T follicular helper cell (primary cell): ENCODE measurements at places on chromosomes 6 and 20.

DNA sequence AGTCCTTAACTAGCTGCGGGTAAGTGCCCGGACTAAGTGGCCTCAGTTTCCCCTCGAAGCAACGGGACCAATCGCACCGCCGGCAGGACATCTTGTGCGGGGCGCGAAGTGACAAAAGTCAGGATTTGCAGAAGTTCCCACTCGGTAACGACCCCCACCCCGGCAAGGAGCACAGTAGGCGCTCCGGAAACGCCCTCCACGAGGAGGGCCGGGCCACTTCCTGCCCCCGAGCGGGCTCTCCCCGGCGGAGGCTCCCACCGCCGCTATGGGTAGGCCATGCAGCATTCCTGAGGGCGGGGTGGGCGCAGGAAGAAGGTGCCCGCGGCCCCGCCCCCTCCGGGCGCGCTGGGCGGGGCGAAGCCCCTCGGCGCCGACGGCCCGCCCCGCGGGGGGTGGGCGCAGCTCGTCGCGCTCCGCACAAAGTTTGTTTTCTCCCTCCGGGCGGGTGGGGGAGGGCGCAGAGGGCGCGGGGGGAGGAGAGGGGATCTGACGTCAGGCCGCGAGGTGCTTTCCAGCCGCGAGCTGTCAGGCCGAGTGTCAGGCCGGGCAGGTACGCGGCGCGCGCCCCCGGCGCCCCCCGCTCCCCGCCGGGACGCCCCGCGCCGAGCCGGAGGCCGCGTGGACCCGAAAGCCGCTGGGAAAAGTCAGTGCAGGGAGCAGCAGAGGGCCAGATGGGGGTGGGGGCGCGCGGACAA, at the start of gene TGIF2:
TGIF2 (plus strand) TSS at position 495 of the 695 bp plus-strand sequence. CDS start 5,178 bp downstream, outside the sequence.
- peak; percentile 90 for DNase-seq

DNA sequence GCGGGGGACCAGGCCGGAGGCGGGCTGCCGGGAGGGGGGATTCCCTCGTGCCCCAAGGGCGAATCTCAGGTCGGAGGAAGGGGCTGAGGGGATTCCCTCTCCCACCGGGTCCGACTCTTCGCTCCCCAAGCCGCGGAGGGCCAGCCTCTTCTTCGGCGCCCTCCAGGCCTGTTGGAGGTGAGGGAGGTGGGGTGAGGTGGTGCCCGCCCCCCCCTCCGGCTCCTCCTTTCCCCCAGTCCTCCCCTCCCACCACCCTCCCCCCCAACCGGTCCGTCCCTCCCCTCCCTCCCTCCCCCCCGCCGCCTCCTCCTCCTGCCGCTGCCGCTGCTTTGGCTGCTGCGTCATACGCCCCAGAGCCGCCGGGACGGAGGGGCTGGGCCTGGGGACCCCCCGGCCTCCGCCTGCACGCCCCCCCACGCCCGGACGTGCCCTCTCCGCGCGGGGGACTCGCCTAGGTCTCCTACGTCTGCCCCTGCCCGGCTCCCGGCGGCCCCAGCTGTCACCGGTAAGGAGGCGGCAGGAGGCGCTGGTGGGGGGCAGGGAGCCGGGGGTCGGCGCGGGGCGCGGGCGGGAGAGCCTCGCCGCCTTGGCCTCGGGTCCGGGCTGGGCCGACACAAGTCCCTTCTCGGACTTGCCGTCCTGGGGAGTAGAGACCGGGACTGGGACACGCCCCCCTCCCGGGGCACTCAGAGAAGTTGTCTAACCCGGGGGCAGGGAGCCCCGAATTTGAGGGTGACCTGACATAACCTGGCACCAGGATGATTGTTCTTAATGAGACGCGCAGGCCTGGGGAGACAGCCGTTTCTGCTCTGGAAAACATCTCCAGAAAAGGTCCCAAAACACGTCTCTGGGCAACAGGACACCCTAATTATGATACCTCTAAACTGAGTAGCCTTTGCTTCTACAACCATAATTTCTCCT, at the start of gene PHF1:
PHF1 (plus strand) TSS at position 304 of the 921 bp plus-strand sequence. CDS start 1,250 bp downstream, outside the sequence.
- DNase-seq: peak; percentile 80

- no peak for DNase-seq
Observed at GRCh38 chr6:489001-489400, 97.4 kb downstream of the IRF4 start.

DNA sequence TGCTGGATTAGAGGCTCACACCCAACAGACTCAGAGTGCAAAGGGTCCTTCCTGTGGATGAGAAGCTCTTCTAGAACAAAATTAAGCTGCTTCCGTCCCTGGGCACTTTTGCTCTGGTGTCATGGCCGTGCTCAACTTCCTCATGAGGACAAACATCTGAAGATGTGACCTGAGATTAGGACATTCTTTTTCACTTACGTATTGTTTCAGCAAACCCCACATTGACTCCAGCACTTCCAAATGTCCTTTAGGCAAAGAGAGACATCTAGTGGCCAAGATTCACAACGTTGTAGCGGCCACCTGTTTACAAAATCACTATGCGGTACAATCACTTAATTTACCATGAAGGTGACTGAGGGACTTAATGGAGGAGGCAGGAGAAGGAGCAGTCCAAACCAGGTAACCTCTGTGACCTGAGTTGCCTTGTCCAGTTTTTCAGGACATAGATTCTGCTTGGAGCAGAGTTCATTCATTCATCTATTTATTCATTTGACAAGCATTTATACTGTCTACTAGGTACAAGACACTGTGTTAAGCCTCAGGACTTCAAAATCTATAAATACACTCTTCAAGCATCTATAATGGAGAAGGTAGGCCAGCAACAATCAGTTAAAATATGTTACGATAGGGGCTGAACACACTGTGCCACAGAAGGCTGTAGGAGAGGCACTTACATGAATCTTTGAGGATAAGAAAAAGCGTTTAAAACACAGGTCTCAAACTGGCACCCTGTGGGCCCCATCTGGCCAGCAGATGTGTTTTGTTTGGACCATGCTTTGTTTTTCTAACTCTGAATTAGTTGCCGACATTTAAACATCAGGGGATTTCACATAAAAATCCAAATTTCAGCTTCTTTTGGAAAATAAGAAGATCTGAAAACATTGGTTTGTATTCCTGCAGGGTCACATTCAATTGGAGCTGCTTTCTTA, 5.6 kb upstream of the ADGRF1 start:
- DNase-seq: no peak
